Ascending aorta (tissue), 2 donors: ENCODE measurements at places on chromosomes 16 and 17.

DNA sequence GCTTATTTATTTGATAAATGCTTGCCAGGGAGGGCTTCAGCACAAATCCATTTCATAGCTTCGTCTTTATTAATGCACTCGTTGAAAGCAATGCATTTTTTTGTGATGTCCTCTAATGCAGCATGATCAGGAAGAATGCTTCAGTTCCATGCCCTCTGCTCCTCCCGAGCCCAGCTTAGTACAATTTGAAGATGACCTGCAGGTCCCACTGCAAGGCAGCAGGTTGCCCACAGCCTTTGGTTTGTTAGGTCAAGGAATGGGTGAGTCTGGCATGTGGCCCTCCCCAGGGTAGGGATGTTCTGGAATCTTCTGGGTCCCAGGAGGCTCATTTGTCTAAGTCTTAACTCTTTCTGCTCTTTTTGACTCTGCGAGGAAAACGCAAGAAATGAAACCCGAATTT is 49.4 kb upstream of the MARCHF10 start:
- no peak for DNase-seq

GRCh38 chr16:11655655-11656054 is 12.6 kb upstream of the SNN start:
- no peak for DNase-seq

GRCh38 chr17:58432806-58433573 is 15.7 kb upstream of the RNF43 start:
- no peak for DNase-seq

GRCh38 chr17:43814714-43815113 is 18.2 kb downstream of the MPP3 start:
- no peak for DNase-seq

- DNase-seq = no peak
Measured at GRCh38 chr16:3147046-3147756, 12.4 kb downstream of the ZNF213 start.

GRCh38 chr16:83974475-83974874 is 6.4 kb downstream of the NECAB2 start:
- DNase-seq = no peak

DNA sequence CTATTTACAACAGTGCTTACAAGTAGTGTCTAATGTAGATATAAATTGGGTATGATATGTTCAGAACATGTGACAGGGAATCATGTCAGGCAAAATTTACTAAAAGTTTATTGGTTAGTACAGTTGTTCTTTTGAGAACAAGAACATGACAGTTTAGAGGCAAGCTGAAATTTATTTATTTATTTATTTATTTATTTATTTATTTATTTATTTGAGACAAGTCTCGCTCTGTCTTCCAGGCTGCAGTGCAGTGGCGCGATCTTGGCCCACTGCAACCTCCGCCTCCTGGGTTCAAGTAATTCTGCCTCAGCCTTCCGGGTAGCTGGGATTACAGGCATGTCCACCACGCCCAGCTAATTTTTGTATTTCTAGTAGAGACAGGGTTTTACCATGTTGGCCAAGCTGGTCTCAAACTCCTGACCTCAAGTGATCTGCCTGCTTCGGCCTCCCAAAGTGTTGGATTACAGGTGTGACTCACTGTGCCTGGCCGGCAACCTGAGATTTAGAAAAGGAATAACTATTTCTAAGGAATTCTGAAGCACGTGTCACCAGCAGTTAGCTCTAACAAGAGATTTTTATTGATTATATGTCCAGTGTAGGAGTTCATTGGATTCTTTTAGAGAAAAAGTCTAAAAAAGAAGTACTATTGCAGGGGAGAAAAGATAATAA is 24.9 kb downstream of the MRTFB start:
- no peak for DNase-seq

DNA sequence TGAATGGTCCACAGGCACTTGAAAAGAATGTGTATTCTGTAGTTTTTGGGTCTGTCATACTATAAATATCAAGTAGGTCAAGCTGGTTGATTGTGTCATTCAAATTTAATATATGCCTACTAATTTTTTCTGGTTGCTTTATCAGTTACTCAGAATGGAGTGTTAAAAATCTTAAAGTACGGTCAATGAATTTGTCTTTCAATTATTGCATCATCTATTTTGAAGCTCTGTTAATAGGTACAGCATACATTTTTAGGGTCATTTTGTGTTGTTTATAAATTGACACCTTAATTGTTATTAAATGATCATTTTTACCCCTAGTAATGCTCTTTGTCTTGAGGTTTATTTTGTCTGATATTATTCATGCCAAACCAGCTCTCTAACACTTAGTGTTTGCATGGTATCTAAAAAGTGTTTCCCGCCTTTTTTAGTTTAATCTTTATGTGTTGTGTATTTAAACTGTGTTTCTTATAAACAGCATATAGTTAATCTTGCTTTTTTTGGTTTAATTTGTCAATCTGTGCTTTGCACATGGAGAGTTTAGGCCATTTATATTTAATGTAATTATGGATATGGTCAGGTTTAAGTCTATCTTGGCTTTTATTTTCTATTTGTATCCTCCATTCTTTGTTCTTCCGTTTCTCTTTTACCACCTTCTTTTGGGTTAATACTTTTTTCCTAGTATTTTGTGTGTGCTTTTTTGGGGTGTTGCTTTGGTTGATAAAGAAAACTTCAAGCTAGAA is 204.9 kb upstream of the EEF2KMT start:
- no peak for DNase-seq

DNA sequence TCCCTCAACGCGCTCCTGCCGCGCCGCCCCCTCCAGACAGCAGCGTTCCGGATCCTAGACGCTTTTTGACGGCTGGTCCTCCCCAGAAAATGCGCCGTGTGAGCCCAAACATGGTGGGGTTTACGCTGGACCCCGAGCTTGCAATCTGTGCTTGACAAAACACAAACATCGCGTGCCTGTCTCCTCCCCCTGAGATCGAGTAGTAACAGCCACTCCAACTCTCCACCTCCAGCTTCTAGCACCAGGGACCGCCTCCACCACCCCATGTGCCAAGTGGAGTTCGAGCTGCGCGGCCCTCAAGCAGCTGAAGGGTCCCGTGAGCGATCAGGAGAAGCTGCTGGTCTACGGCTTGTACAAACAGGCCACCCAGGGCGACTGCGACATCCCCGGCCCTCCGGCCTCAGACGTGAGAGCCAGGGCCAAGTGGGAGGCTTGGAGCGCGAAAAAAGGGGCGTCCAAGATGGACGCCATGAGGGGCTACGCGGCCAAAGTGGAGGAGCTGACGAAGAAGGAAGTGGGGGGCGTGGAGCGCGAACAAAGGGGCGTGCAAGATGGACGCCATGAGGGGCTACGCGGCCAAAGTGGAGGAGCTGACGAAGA is 656 bp upstream of the GEMIN4 start:
- peak; percentile 84 for DNase-seq

DNA sequence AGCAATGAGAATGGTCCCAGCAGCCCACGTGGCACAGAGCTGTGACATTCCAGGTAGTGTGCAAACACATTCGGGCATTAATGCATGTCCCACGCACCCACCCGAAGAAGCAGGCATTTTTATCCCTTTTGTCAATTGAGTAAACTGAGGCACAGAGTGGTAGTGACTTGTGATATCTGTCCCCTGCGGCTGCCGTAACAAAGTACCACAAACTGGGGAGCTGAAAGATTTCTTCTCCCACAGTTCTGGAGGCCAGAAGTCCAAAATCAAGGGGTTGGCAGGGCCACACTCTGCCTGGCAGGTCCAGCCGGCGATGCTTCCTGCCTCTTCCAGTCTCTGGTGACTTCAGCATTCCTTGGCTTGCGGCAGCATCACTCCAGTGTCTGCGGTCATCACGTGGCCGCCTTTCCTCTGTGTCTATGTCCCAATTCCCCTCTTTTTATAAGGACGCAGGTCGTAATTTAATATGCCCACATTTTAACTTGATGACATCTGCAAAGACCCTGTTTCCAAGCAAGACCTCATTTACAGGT is 221.9 kb upstream of the GSE1 start:
- DNase-seq = no peak

DNA sequence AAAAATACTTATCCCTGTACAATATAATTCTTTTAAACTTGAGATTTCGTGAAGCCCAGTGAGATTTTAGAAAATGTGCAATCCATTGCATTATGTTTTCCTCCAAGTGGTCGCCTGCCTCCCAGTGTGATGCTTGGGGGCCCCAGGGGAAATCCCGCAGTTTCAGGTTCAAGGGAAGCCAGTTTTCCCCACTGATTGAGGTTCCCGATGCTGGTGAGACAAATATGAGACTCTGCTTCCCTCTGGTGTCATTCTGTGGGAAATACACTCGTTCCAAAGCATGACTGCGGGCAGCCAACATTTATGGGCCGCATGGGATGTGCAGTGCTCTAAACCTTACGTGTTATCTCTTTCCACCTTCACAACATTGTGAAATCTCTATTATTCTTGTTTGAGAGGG is 200.8 kb downstream of the PRKCB start:
- no peak for DNase-seq

DNA sequence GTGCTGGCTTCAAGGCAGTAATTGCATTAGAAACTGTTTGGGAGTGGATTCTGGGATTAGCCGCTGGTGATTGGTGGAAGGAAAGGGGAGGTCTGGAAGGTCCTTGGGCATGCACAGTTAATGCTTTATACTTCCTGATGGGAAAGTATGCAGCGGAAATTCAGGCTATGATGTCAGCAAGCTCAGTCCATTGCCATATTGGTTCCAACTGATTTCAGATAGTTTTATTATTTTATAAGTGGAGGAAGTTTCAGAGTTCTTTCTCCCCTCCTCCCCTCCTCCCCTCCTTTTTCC is 8.1 kb upstream of the CMTR2 start:
- DNase-seq = no peak

DNA sequence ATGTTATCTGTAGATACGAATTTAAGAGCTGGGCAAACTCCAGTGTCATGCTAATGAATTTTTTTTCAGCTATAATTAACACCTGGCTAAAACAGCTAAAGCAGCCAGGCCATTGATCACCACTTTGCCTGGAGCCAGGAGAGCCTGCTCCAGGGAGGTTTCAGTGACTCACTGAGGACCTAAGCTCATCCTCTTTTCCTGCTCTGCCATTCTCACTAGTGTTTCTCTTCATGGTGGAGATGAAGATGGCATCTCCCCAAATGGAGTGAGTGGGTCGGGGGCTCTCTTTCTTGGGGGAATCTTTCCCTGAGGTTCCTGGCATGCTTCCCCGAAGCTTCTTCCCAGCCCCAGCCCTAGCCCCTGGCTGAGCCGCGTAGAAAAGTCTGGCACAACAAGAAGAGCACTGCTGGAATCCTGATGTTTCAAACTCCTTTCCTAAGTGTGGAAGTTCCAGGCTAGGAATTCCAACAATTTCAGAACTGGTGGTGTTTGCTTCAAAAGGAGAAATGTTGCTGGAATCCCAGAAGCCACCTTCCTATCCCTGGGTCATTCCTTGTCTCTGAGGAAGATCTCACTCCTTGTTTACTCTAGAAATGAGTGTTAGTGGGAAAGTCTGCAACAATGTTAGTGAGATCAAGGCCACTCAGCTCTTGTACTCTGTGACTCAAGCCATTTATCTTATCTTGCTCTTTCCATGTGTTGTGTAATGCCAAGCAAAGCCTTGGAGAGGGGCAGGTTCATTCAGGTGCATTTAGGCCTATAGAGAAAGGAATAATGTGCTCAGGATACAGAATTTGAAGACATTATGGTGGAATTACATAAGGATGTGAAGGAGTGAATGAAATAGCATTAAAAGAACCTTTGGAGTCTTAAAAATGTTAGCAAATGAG is 26.0 kb upstream of the B4GALNT2 start:
- DNase-seq = no peak

GRCh38 chr17:55238931-55239297 is 25.8 kb upstream of the HLF start:
- DNase-seq = no peak

DNA sequence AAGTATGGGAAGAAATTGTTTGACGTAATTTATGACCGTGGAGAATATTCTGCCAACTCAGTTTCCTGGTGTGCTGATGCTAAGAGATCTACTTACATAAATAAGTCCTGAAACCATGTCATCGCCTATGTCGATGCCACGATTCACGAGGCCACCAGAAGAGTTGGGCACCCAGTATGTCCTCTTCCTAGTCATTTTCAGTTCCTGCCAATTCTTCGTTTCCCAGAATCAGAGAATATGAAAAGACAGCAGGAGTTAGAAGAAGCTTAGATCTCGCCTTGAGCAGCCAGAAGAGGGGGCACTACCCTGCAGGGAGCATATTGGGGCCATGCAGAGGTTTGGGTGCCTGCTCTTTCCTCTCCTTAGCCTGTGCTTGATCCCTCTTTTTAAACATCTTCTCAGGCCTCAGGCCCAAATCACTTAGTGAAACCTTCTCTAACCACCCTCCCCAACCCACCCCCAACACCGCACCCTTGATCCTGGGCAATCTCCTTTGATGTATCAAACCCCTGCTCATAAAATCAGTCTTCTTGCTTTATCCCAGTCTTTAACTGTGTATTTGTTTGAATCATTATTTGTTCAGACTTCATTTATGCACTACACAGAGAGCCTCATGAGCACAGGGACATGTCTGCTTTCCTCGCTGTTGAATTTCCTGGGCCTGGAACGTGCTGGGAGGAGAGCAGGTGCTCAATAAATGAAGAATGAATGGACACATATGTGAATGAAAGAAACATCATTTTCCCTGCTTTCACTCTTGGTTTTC is 12.2 kb upstream of the LONP2 start:
- DNase-seq = no peak

GRCh38 chr16:21179126-21179982 is 20.9 kb downstream of the LDAF1 start:
- peak; percentile 16 for DNase-seq

DNA sequence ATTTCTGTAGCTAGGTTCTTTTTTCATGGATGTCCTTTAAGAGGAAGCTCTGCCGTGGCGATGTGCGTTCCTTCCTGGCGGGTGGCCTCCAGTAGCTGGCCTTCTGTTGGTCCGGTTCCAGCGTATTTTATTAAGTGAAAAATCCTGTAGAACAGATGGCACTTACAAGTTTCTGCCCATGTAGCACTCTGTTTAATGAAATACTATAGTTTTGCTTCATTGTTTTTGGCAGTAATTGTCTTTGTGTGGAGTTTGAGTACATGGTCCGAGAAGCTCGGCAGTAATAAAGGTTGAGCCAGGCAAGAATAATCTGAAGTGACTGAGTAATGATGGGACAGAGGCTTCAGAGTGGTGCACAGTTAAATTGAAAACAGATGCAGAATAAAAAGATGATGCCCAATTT is 20.4 kb downstream of the USP10 start:
- no peak for DNase-seq

DNA sequence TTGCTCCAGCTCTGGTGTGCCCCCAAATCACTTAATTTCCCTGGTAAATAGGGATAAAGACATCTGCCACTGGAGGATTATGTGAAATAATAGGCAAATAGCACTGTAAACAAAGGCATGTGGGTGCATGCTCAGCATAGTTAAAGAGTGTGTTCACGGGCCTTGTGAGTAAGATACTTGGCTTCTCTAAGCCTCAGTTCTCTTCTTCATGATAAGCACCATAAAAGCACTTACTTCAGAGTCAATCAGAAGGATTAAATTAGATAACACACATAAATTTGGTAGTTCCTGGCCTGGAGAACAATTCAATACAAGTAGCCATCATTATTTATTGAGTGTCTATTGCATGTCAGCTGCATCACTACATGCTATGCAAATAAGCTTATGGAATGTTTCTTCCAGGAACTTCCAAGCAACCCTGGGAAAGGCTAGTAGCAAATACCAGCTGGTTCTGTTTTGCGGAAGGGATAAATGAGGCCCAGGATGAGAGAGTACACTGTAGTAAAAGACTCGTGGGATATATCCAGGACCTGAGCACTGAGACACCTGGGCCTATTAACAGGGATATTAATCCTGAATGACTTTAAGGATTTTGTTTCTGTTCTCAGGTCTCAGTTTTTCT is 14.5 kb downstream of the CCL11 start:
- no peak for DNase-seq

GRCh38 chr17:62899361-62899760 is 66.7 kb upstream of the TANC2 start:
- no peak for DNase-seq
